ENCODE measurements at places on chromosomes 5 and 9.
A peak's percentile ranks its signal among the peaks of the same experiment; 100 is the strongest.

DNA sequence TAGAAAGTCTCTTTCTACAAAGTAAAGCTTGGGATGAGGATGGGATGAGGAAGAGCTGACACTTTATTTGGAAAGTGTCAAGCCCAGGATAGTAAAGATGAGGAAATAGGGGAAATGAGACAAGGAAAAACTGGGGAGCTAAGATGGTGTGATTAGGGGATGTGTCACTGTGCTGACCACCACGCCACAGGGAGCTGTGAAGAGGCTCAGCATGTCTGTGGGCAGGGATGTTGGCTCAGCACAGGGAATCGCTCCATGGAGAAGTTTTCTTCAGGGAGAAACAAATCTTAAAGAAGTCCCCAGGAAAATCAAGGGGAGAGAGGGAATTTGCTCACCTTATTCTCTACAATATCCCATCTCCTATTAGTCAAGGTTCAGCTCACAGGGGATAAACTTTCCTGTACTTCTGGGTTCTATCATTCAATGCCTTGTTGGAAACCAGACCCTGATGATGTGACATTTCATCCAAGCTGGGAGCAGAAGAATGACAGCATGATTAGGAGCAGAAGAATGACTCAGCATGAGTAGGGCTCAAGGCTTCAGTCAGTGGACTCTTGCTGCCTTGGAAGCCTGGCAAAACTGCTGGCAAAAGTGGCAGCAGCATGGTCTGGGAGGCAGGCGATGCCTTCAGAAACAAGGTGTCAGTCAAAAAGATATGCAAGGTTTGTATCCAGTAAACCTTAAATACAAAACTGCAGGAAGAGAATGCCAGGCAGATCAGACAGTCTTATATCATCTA lies 4.9 kb downstream of the HSPB3 start:
- DNase-seq = no peak

GRCh38 chr9:132201139-132201538 lies 39.3 kb downstream of the NTNG2 start:
- DNase-seq = peak; percentile 83

GRCh38 chr9:83986765-83987401 lies 6.3 kb downstream of the RMI1 start:
- DNase-seq = no peak

DNA sequence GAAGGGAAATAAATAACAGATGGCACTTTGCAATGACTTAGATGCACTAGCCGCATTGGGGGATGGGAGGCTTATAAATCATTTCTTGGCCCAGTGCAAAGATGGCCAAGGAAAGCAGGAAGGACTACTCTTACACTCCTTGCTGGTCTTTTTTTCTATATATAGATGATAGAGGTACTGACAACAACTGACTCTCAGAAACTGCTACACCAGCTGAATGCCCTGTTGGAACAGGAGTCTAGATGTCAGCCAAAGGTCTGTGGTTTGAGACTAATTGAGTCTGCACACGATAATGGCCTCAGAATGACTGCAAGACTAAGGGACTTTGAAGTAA lies 1.7 kb downstream of the CCNG1 start:
- DNase-seq = no peak

- no peak for DNase-seq
Observed at GRCh38 chr5:134736173-134736812, 2.1 kb upstream of the CAMLG start.

GRCh38 chr9:18472435-18472834 lies 1.5 kb upstream of the ADAMTSL1 start:
- DNase-seq = no peak

Data from SHP77 treated with DMSO at 0.1 percent for 48 hours (cell line).